NCI-H1105 treated with DMSO at 0.1 percent for 48 hours (cell line): ENCODE measurements at places on chromosomes 12 and 14.

- no peak for DNase-seq
Measured at GRCh38 chr14:32075672-32076277, 1.3 kb upstream of the ARHGAP5 start.

DNA sequence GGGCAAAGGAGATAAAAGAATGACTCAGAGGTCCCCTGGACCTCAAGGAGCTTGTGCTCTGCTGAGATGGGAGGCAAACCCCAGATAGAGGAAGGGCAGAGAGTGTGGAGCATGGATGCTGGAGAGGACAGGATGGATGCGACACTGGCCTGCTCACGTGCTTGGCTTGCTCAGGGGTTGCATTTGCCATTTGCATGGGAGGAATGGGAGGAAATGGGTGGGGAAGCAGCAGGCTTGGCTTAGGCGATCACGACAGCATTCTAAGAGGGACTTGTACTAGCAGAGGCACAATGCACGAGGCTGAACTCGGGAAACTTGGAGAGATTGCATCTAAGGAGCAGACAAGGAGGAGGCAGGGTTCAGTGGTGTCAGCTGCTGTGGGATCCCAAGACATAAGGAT lies 19.8 kb downstream of the CD9 start:
- DNase-seq = no peak

- peak; percentile 76 for DNase-seq
Measured at GRCh38 chr14:24051789-24052655, at the start of gene CARMIL3. Gene CARMIL3, plus strand, starts transcription at chr14:24052009. Its CDS starts 145 bp downstream, at chr14:24052154.

DNA sequence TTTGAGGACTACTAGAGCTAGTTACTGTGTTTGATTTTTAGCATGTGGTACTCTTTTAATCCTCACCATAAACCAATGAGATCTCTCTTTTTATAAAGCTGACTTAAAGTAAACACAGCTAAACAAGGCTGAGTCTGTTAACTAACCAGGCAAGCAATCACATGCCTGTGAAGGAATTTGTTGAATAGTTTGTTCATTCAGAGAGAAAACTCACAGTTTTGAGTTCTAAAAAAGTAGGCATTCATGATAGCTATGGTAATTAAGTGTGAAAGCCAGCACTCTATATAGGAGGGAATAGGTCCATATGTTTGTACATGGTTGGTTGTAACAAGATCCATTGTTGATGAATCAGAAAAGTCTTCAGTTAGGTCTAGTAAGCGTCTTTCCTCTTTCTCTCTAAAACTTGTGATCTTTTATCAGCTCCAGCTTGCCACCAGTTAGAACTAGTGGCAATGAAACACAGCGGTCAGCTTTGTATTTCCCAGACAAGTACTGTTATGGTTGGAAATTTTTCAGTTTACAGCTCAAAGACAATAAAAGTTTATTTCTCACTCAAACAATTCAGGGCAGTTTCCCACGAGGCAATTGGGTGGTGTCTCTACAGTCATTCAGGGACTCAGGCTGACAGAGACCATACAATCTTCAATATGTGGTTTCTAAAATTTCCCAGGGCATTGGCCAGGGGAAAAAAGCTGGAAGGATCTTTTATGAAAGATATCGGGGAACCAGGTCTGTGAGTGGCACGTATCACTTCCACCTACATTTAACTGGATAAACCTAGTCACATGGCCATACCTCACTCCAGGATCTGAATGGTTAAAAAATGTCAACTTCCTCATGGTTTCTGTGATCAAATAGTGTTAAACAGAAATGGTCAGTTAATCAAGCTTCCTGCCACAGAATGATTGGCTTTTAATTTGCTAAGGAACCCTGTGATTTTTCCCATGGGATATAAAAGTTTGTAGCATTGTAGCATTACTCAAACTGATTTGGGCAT lies 203.1 kb downstream of the KIF21A start:
- no peak for DNase-seq

GRCh38 chr12:3214526-3215365 lies 137.6 kb downstream of the TSPAN9 start:
- peak; percentile 87 for DNase-seq

- peak; percentile 13 for DNase-seq
Measured at GRCh38 chr12:104520242-104520900, 63.6 kb downstream of the CHST11 start.

DNA sequence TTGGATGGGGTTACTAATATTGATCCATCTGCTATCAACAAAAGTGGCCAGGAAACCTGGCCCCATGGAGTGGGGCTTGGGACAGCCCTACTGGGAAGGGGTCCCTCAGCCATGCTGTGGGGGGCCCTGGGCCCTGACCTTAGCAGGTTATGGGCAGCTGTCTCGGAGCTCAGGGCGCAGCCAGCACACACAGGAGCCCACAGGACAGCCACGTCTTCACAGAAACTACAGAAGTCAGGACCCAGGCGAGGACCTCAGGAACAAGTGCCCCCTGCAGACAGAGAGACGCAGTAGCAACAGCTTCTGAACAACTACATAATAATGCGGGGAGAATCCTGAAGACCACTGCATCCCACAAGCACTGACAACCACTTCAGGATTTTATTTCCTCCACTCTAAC lies 11.9 kb upstream of the FKBP11 start:
- DNase-seq = no peak

DNA sequence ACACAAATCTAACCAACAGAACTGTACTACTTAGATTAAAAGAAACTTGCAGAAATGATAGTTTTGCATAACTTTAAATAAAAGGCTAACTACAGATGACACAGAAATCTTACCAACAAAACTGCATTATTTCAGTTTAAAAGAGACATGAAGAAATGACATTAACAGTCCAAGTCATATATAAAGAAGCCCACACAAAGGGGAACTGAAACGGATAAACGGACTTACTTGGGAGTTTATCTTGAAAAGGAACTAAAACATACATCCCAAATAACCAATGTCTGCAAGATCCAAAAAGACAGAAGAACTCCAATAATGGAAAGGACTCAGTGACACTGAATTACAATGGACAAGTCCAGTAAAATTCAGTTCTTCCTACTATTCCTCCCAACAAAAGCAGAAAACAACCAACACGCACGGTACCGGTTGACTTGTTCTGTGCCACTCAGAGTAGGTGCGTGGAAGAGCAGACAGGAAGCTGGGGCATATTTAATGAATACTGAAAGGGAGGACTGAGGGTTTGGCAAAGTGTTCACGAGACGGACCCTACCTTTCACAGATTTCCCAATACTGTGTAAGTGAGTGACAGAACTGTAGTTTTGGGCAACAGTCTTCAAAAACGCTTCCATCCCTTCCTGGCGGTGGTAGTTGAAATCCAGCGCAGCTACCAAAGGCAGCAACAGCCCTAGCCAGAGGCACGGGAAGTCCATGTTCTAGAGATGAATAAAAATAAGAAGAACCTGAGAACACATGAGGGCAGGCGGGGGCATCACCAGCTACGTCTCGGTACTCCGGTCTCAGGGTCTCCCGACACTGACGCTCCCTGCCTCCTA lies 627 bp downstream of the CPM start:
- no peak for DNase-seq

- DNase-seq = peak; percentile 69
Measured at GRCh38 chr12:4817880-4818279, 91.8 kb upstream of the KCNA1 start.

DNA sequence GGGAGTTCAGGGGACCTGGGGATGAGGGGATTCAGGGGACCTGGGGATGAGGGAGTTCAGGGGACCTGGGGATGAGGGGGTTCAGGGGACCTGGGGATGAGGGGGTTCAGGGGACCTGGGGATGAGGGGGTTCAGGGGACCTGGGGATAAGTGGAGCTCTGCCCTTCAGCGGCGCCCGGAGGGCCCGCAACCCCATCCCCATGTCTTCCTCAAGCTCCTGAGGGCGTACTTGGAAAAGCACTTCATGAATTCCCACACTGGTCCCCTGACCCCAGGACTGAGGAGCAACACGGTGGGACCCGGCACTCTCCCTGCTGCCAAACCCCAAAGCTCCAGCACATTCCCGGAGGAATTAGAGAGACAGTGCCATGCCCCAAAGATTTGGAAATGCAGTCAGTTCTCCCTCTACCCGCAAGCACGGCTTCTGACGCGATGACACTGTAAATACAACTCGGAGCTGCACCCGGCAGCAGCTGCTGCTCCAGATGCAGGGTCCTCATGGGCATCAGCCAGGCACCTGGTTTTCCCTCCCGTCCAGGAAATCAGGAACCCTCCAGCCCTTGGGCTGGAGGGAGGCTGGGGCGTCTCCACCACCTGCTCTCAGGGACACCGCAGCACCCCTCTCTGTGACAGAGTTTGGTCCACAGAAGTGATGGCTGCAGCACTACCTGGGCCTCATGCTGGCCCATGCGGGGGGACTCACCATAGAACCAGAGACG lies 32.8 kb upstream of the C14orf180 start:
- no peak for DNase-seq

GRCh38 chr12:102059343-102059742 lies 2.4 kb downstream of the WASHC3 start:
- no peak for DNase-seq

DNA sequence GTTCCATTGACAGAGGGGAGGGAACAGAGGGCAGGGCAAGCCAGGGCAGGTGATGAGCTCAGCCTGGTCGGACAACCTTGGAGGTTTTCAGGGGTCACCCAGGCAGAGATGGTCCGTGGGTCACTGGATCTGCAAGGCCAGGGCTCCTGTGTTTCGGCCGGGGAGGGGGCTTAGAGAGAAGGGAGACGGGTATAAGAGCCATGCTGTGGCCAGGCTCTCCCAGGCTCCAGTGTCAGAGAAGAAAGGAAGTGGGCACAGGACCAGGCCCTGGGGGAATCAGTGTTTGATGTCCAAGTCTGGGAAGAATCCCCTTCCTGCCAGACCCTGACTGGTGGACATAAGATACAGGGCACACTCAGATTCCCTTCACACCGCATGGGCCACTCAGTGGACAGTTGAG lies 36.9 kb downstream of the DIO3 start:
- DNase-seq = no peak

GRCh38 chr12:3295646-3296408 lies 195.2 kb upstream of the PRMT8 start:
- DNase-seq = no peak

DNA sequence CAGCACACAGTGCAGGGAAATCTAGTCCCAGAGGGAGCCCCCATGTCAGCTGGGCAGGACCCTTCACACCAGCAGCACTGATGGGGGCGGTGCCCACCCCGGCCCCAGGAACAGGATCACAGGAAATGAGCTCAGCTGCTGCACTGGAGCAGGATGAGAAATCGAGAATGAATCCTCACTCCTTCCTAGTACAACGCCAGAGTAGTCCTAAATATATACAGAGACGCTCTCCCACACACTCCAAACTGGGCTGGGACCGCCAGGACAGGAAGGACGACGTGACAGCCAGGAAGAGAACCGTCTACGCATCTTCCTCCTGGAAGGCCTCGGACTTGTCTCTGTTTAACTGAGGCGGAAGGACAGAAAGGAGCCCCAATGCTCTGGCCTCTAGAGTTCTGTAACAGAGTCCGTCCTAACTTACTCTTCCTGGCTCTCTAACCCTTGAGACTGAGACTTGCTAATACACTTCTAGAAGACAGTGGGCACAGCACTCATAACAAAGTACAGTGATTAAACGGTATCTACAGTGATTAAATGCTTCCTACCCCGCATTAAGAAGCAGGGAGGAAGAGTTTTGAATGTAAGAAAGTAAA lies 33.4 kb downstream of the CDC42BPB start:
- DNase-seq = no peak

- DNase-seq = peak; percentile 57
Measured at GRCh38 chr12:113462117-113462774, 9.4 kb downstream of the LHX5 start.

DNA sequence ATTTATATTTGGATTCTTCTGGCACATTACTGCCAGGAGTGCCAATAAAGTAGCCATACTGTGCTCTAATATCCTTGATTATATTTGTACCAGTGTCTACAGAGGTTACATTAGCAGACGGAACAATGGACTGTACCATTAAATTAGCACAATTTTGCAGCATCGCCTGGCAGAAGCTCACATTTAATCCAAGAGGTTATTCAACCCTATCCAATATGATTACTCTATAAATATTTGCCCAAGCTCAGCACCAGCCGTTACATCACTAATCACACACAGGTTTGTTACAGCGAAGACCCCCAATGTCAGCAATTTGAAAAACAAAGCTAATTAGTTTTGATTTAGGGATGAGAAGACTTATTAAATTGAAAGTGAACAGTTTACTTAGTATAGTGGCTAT lies 16.9 kb upstream of the MGST1 start:
- peak; percentile 99 for DNase-seq

DNA sequence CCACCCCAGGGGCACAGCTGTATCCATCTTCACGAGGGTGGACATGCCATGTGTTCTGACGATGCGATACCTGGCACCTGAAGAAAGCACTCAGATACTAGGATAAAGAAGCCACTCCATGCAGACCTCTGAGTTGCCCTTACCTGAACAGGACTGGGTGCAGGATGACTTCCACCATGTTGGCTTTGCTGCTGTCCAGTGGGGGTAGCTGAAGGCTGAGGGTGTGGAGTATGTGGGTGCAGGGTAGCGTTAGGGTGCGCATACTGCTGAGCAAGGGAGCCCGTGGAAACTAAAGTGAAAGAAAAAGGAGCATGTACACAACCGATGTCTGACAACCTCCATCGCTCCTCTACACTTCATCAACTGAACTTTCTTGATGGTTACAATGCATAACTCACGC lies 51.3 kb downstream of the SH2B3 start:
- no peak for DNase-seq

- no peak for DNase-seq
Measured at GRCh38 chr12:63238892-63239291, 87.9 kb upstream of the AVPR1A start.

DNA sequence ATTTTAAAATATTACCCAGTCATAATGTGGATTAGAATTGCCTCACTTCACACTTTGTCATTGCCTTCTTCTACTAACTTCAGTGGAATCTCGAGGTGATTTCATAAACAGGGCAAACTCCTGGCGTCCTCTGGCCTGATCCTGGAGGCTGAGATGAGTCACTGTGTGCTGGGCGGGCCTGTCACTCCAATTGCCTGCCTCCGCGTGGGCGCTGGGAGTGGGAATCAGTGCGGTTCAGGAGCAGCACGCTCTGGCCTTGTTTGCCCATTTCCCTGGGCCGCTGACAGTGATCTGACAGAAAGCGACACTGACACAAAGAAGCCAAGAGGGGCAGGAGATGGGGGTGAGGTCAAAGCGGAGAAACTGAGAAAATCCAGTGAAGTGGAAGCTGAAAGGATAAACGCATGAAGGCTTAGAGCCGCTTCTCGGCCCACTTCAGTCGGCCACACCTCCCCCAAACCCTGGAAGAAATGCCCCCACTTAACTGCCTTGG lies 29.7 kb downstream of the LGR5 start:
- DNase-seq = no peak

GRCh38 chr14:104601786-104602185 lies 2.8 kb downstream of the TMEM179 start:
- peak; percentile 8 for DNase-seq
